ENCODE measurements at places on chromosomes 13 and 19. TPM values are rescaled to one million over a fixed set of nuclear protein-coding genes. Genes with fewer than 3 reads are reported as not detected.
A peak's percentile ranks its signal among the peaks of the same experiment; 100 is the strongest.

GRCh38 chr13:94335761-94336526 is 143.5 kb downstream of the DCT start:
- no peak overlapping the region for H3K27ac ChIP-seq
- H3K4me3 ChIP-seq: no peak overlapping the region
- no peak for DNase-seq
- no peaks in the 10 kb centered on the region for H3K27me3 ChIP-seq

DNA sequence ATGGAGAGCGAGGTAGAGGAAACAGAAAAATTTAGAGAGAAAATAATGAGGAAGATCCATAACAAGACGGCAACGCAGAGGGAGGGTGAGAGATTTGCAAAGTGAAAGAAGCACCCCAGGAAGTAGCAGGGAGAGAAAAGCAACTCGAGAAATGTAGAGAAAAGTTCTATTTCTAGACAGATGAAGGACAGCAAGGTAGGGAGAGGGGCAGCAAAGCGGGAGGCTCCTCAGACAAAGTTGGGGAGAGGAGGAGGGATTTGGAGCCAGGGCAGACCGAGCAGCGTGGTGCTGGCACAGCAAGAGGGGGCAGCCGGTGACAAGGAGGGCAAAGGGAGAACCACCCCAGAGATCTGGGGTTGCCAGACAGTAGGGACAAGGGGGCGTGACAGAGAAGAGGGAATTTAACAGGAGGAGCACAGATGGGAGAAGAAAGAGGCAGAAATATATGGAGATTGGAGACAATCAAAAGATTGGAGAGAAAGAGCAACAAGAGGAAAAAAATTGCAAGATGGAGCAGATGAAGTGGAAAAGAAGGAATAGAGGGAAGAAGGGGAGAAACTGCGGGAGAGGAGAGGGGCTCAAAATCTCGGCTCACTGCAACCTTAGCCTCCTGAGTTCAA is 989 bp downstream of the ZNF766 start:
- H3K27me3 ChIP-seq: no peaks in the 10 kb centered on the region
- peak overlapping the region; percentile 78 for H3K4me3 ChIP-seq
- peaks cover 30% of the 10 kb centered on the region for H3K36me3 ChIP-seq
- peak overlapping the region; percentile 92 for H3K27ac ChIP-seq
- 0 out of 2 replicates have a peak, but pooled peaks cover 2% of the 10 kb centered on the region for H3K4me1 ChIP-seq

- no peaks in the 10 kb centered on the region for H3K36me3 ChIP-seq
- DNase-seq: no peak
- H3K27me3 ChIP-seq: no peaks in the 10 kb centered on the region
- no peak overlapping the region for H3K27ac ChIP-seq
- H3K4me3 ChIP-seq: no peak overlapping the region
Measured at GRCh38 chr13:87129602-87130300, 541.4 kb upstream of the SLITRK5 start.

DNA sequence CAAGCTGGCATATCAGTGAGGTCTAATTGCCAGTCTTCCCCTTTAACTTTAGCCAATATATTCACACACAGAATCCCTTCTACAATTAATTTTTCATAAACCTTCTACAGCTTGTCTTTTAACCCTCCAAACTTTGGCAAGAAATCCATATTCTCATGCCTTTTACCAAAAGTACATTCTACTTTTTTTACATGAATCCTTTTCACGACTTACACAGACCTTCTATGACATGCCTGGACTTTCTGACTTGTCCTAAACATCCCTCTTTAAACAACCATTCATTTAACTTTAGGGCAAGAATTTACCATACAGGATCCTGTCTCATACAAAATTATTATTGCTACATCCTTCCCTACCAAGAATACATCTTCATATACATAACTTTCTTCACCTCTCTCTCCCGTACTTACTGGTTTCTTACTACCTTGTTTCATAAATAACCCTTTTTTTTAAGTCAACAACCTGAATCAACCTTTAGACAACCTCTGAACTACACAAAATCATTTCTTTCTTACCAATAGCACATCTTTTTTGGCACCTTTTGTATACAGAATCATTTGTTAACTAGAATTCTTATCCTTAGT is 23.5 kb downstream of the ZNF544 start:
- no peaks in the 10 kb centered on the region for H3K27me3 ChIP-seq
- H3K27ac ChIP-seq: no peak overlapping the region
- peak; percentile 44 for DNase-seq
- no peak overlapping the region for H3K4me3 ChIP-seq
- H3K36me3 ChIP-seq: peaks cover 96% of the 10 kb centered on the region
- no peaks in the 10 kb centered on the region for H3K4me1 ChIP-seq

- no peak overlapping the region for H3K27ac ChIP-seq
- H3K27me3 ChIP-seq: no peaks in the 10 kb centered on the region
- peaks cover 9% of the 10 kb centered on the region for H3K4me1 ChIP-seq
- H3K36me3 ChIP-seq: peaks cover 2% of the 10 kb centered on the region
Measured at GRCh38 chr19:40279120-40279551, 6.0 kb downstream of the AKT2 start.

- H3K4me1 ChIP-seq: no peaks in the 10 kb centered on the region
- H3K27ac ChIP-seq: no peak overlapping the region
- no peak for DNase-seq
- no peak overlapping the region for H3K4me3 ChIP-seq
- H3K36me3 ChIP-seq: no peaks in the 10 kb centered on the region
Measured at GRCh38 chr13:90302107-90302506, 1045.4 kb upstream of the MIR17HG start.

Gene NRTN
- total RNA-seq: 23.6 TPM

Gene LILRB2
- not detected for total RNA-seq

DNA sequence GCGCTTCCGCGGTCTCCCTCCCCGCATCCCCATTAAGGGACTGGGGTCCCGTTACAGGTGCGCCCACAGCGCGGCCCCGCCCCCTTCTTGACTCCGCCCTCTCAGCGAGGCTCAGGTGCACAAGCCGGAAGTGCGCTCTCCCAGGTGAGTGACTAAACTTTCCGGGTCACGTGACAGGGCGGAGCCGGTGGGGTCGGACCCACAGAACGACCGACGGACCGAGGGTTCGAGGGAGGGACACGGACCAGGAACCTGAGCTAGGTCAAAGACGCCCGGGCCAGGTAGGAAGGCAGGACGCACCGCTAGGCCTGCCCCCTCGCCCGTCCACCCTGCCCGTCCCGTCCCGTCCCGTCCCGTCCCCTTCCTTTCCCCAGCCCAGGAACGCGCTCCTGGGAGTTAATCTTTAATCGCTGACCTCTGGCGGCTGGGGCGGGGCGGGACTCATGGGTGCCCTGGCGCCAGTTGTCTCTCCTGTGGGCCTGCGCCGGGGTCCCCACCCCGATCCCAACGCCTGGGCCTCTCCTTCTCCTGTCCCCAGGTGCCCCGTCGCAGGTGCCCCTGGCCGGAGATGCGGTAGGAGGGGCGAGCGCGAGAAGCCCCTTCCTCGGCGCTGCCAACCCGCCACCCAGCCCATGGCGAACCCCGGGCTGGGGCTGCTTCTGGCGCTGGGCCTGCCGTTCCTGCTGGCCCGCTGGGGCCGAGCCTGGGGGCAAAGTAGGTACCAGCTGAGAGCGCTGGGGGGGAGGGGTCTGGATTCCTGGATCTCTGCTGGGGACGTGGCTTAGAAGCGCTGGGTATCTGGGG is at the start of gene CRB3:
Gene CRB3, plus strand, starts transcription at position 202 of the 804 bp plus-strand sequence. Its CDS starts 431 bp downstream, at position 633.
- no peaks in the 10 kb centered on the region for H3K4me1 ChIP-seq
- no peak for DNase-seq
- H3K27me3 ChIP-seq: no peaks in the 10 kb centered on the region
- H3K4me3 ChIP-seq: no peak within 1 kb of the TSS

Gene RAD23A
- 131 TPM for total RNA-seq

DNA sequence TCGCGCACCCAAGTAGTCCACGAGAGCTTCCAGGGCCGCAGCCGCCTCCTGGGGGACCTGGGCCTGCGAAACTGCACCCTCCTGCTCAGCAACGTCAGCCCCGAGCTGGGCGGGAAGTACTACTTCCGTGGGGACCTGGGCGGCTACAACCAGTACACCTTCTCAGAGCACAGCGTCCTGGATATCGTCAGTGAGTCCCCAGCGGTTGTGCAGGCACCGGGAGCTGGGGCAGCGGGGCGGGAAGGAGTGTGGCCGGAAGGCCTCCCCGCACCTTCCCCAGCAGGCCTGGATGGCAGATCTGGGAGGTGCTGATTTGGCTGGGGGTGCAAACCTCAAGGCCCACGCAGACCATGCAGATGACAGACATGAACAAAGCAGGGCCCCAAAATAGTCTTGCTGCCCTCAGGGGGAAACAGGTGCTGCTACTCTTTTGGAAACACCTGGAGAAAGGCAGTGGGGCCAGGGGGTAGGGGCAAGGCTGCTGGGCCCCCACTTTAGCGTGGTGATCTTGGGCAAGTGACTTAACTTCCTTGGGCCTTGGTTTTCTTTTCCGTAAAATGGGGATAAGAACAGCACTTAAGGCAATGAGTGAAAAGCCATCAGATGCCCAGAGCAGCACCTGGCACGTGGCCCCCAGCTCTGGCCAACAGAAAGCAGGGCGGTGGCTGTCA is 4.0 kb downstream of the MAG start:
- H3K36me3 ChIP-seq: no peaks in the 10 kb centered on the region
- H3K27me3 ChIP-seq: peaks cover 3% of the 10 kb centered on the region
- H3K4me1 ChIP-seq: peaks cover 22% of the 10 kb centered on the region
- H3K27ac ChIP-seq: no peak overlapping the region

- peak; percentile 69 for DNase-seq
- H3K36me3 ChIP-seq: peaks cover 19% of the 10 kb centered on the region
- peaks cover 5% of the 10 kb centered on the region for H3K4me1 ChIP-seq
- peak overlapping the region; percentile 46 for H3K27ac ChIP-seq
- H3K4me3 ChIP-seq: peak overlapping the region; percentile 77
- H3K27me3 ChIP-seq: no peaks in the 10 kb centered on the region
Measured at GRCh38 chr19:51690454-51691073, 2.6 kb upstream of the SPACA6 start.

- H3K27ac ChIP-seq: no peak overlapping the region
- DNase-seq: no peak
- no peak overlapping the region for H3K4me3 ChIP-seq
- H3K27me3 ChIP-seq: no peaks in the 10 kb centered on the region
Measured at GRCh38 chr13:53073711-53074110, 45.1 kb downstream of the OLFM4 start.

Gene PGLYRP2
- not detected for total RNA-seq

All from SJCRH30 (cell line).